ENCODE measurements at places on chromosomes 6 and 20. TPM values are rescaled to one million over a fixed set of nuclear protein-coding genes. Genes with fewer than 3 reads are reported as not detected.

DNA sequence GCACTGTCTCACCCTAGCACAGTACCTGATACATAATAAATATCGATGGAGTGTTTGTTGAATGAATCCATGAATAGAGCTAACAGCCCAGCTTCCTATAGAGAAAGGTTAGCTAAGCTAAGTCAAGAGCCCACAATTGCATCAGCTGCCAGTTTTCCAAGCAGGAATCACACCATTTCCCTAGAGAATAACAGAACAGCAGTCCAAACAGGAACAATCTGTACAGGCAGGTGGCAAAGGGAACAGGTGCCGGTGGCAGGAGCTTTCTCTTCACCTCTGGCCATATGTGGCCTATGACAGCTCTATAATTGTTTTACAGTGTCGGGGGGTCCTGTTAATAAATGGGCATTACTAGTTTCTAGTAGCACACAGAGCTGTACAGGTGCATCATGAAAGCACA is 38.8 kb downstream of the ISM1 start:
- DNase-seq: no peak
- peaks cover 15% of the 10 kb centered on the region for H3K4me1 ChIP-seq
- H3K27me3 ChIP-seq: no peaks in the 10 kb centered on the region

DNA sequence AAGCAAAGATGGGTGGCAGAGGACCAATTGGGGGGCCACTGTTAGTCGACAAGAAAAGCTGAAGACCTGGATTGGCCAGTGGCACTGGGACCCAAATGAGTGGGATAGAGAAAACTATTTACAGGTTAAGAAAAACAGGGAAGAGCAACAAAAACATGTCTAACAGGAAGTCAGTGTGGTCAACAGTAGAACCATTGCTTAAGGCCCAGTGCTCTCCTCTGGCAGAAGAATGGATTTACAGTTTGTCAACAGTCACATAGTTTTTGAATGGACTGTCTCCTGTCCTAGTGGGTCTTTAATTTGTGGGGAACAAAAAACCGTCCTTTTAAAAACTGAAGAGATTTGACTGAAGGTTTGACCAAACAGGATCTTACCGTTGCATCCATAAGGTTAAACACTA is 12.1 kb upstream of the WTAP start:
- H3K4me3 ChIP-seq: no peak overlapping the region
- peaks cover 5% of the 10 kb centered on the region for H3K4me1 ChIP-seq
- no peak for DNase-seq
- H3K27ac ChIP-seq: no peak overlapping the region
- no peaks in the 10 kb centered on the region for H3K36me3 ChIP-seq
- no peaks in the 10 kb centered on the region for H3K27me3 ChIP-seq

DNA sequence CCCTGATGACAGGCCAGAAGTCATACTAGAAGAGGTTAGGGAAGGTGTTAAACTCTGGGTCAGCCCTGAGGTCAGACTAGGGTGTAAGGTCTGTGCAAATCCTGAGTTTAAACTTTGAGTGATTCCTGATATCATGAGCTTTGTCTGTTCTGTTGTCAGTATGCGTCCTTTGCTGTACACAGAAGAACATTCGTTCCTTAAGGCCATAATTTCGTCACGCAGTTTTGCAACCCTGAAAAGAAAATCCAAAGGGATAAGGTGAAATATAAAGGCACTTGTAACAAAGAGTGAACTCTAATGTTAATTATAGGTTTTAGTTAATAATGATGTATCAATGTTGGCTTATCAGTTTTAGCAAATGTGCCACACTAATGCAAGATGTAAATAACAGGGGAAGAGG is 2.3 kb downstream of the DST start:
- H3K27ac ChIP-seq: peak overlapping the region; percentile 54
- no peaks in the 10 kb centered on the region for H3K4me1 ChIP-seq
- H3K27me3 ChIP-seq: no peaks in the 10 kb centered on the region
- H3K4me3 ChIP-seq: no peak overlapping the region
- peaks cover 13% of the 10 kb centered on the region for H3K36me3 ChIP-seq
- DNase-seq: no peak

GRCh38 chr6:6723921-6724538 is 135.5 kb downstream of the LY86 start:
- H3K27ac ChIP-seq: peak overlapping the region; percentile 53
- no peaks in the 10 kb centered on the region for H3K27me3 ChIP-seq
- H3K4me3 ChIP-seq: no peak overlapping the region

DNA sequence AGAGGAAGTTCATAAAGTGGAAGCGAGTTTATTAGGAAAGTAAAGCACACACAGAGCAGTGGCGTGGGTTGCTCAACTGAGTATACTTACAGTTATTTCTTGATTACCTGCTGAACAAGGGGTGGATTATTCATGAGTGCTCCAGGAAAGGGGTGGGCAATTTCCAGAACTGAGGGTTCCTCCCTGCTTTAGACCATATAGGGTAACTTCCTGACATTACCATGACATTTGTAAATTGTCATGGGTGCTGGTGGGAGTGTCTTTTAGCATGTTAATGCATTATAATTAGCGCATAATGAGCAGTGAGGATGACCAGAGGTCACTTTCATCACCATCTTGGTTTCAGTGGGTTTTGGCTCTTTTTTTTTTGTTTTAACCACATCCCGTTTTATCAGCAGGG is 29.8 kb downstream of the PDYN start:
- no peak overlapping the region for H3K27ac ChIP-seq
- H3K36me3 ChIP-seq: no peaks in the 10 kb centered on the region
- DNase-seq: no peak

DNA sequence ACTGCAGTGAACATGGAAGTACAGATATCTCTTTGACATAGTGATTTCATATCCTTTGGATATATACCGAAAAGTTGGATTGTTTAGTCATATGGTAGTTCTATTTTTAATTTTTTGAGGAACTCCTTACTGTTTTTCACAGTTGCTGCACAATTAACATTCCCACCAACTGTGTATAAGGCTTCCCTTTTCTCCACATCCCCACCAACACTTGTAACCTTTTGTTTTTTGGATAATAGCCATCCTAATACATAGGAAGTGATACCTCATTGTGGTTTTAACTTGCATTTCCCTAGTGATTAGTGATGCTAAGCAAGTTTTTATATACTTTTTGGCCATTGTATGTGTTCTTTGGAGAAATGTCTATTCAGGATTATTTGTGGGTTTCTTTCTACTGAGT is 45.1 kb upstream of the TENT5A start:
- H3K36me3 ChIP-seq: no peaks in the 10 kb centered on the region
- DNase-seq: no peak
- no peaks in the 10 kb centered on the region for H3K27me3 ChIP-seq
- no peaks in the 10 kb centered on the region for H3K4me1 ChIP-seq
- H3K27ac ChIP-seq: no peak overlapping the region

- no peak overlapping the region for H3K4me3 ChIP-seq
- no peaks in the 10 kb centered on the region for H3K27me3 ChIP-seq
- no peak for DNase-seq
- H3K36me3 ChIP-seq: no peaks in the 10 kb centered on the region
Measured at GRCh38 chr20:7195704-7196103, 428.2 kb downstream of the BMP2 start.

GRCh38 chr6:35370124-35370741 is 27.9 kb downstream of the PPARD start:
- H3K36me3 ChIP-seq: peaks cover 5% of the 10 kb centered on the region
- H3K4me3 ChIP-seq: no peak overlapping the region
- no peak overlapping the region for H3K27ac ChIP-seq
- H3K27me3 ChIP-seq: no peaks in the 10 kb centered on the region
- DNase-seq: no peak

GRCh38 chr6:30932665-30933365 is 845 bp upstream of the SFTA2 start:
- H3K36me3 ChIP-seq: peaks cover 12% of the 10 kb centered on the region
- H3K27ac ChIP-seq: peak overlapping the region; percentile 89
- DNase-seq: no peak
- no peak overlapping the region for H3K4me3 ChIP-seq
- H3K27me3 ChIP-seq: peaks cover 10% of the 10 kb centered on the region
- H3K4me1 ChIP-seq: peaks cover 20% of the 10 kb centered on the region

GRCh38 chr6:115997990-115998585 is 62.6 kb downstream of the FRK start:
- no peaks in the 10 kb centered on the region for H3K4me1 ChIP-seq
- no peaks in the 10 kb centered on the region for H3K27me3 ChIP-seq
- no peak overlapping the region for H3K4me3 ChIP-seq
- no peak for DNase-seq

Gene PROKR2
- total RNA-seq: not detected

Gene DEFB112
- total RNA-seq: not detected

Gene NKX2-4
- not detected for total RNA-seq

Gene COL9A1
- total RNA-seq: 5.5 TPM

Gene SAMD5
- total RNA-seq: 24.0 TPM
